ENCODE measurements at places on chromosomes 1 and 21. TPM values are rescaled to one million over a fixed set of nuclear protein-coding genes. Genes with fewer than 3 reads are reported as not detected.

DNA sequence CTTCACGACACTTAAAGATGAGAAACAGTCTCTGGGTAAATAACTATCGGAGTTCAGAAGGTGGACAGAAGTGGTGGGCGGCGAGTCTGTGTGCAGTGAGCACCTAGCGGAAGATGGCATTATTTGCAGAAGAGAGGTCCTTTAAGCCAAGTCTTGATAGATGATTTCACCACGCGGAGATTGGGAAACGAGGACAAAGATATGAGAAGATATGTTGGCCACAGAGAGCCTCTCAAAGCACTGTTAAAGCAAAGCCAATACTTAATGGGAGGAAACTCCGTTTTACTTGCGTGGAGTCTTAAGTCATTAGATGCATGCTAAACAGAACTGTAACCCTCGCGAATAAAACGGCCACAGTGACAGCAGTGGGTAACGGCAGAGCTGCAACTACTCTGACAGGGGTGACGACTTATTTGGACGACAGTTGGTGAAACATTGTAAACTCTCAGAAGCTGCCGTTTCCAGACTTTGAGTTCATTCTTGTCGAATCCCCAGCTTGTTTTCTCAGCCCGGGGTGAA lies 577 bp upstream of the CEP350 start:
- DNase-seq = peak; percentile 87

DNA sequence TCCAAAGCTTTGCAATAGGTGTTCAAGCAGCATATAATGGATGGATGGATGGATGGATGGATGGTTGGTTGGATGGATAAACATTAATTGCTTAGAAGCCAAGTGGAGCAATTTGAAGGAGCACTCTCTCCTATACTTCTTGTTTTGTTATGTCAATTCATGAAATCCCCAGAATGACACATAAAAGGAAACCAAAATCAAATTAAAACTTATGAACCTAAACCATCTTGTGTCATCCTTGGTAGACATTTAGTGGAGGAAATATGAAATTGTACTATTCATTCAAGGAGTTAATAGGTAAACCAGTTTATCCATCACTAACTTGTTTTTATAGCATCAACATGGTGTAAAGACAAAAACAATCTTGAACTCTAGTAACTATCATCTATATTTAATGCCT lies 122.5 kb downstream of the NR5A2 start:
- no peak for DNase-seq

The PDPN gene
- total RNA-seq = 28.9 TPM

GRCh38 chr21:41095983-41096382 lies 72.0 kb upstream of the BACE2 start:
- DNase-seq = no peak

DNA sequence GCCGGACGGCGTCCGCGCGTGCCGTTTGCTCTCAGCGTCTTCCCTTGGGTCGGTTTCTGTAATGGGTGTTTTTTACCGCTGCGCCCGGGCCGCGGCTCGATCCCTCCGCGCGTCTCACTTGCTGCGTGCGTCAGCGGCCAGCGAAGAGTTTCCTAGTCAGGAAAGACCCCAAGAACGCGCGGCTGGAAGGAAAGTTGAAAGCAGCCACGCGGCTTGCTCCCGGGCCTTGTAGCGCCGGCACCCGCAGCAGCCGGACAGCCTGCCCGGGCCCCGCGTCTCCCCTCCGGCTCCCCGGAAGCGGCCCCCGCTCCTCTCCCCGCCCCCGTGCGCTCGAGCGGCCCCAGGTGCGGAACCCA lies 159.8 kb downstream of the RUNX1 start:
- no peak for DNase-seq

- peak; percentile 21 for DNase-seq
Measured at GRCh38 chr1:35725596-35725995, 6.9 kb upstream of the C1orf216 start.

The C1QA gene
- 48.2 TPM for total RNA-seq

DNA sequence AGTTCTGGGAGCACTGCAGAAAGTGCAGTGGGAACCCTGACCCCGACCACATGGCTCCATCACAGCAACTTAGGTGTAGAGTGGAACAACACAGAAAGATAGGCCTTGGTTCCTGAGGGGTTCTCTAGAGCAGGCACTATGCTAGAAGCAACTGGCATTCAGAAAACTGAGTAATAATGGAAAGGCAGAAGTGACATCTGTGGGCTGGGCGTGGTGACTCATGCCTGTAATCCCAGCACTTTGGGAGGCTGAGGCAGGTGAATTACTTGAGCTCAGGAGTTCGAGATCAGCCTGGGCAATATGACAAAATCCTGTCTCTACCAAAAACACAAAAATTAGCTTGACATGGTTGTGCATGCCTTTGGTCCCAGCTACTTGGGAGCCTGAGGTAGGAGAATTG lies 5.3 kb downstream of the MRPS15 start:
- DNase-seq = no peak

DNA sequence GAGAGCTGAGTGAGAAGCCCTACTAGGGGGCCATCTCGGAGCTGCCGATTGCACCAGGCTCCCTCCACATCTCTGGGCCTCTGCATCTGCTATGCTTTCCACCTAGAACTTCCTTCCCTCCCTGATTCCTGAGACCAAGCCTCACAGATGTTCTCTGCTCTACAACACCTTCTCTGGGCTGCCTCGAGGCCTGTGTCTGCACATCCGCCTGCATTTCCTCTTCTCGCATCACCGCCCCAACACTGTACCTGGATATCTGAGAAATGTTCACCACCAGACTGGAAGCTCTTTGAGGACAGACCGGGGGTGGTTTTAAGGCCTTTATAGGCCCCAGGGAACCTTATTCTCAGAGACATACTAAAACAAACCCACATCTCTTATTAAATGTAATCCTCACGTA lies 20.7 kb downstream of the CTNNBIP1 start:
- DNase-seq = no peak

- DNase-seq = no peak
Measured at GRCh38 chr1:228010921-228011320, 4.1 kb downstream of the WNT3A start.

- DNase-seq = peak; percentile 91
Measured at GRCh38 chr1:209844695-209845407, 17.1 kb downstream of the UTP25 start.

GRCh38 chr1:248416226-248416625 lies 13.4 kb downstream of the OR2T1 start:
- DNase-seq = no peak

The RXFP4 gene
- not detected for total RNA-seq

DNA sequence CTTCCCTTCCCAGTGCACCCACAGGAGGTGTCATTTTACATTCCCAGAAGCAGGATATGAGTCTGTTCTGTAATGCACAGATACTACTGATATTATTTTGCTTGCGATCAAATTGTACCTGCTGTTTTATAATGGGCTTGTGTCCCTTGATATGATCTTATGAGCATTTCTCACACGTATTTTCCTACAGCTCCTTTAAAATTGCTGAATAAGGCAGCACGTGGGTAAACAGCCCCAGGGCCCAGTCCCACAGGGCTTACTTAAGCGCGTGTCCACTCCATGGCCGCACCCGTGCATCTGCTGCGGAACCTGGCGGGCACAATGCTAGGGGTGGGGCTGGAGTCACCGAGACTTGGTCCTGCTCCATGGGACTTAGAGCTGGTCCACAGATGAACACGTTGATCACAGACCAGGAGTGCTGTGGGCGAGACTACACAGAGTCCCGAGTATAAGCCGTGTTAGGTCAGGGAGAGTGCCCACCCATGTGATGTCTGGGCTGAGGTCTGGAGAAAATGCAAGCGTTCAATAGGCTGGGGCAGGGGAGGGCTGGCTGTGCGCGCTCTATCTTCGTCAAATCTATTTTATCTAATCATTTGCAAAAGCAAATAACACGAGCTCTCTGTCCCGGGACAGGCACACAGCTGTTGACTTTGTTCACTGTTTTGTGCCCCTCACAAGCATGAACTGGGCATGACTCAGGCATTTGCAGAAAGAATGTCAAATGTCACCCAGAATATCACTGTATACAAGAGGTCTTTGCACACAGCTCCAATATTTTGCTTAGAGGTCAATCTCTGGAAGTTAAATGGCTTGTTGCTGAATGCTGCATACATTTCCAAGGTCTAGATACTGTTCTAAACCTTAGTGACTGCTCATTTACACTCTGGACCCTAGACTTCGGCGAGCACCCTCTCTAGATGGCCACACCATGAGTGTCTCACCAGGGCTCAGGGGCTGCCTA lies 119.3 kb downstream of the CRYAA start:
- peak; percentile 70 for DNase-seq

GRCh38 chr1:224432146-224432545 lies 2.5 kb downstream of the WDR26 start:
- DNase-seq = no peak

DNA sequence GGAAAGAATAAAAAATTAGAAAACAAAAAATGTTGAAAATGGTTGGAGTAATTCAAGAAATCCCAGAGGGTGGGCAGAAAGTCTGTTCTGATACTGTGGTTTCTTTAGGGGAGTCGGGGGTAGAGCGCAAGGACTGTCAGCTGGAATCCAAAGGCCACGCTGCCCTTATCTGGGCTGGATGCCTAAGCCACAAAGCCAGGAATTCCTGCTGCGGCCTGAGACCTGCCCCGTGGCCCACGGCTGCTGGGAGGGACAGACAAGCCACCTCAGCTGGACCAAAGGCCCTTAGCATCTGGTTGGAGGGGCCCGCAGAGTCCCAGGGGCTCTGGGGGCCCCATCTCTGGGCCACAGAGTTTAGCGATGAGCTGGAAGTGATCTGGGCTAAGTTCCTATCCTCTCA lies 60.2 kb downstream of the DMRTB1 start:
- DNase-seq = no peak

The MAP3K21 gene
- 6.1 TPM for total RNA-seq

- no peak for DNase-seq
Measured at GRCh38 chr1:215635827-215636226, 68.7 kb downstream of the KCTD3 start.

- DNase-seq = no peak
Measured at GRCh38 chr1:110151175-110151669, 928 bp downstream of the SLC6A17 start.

DNA sequence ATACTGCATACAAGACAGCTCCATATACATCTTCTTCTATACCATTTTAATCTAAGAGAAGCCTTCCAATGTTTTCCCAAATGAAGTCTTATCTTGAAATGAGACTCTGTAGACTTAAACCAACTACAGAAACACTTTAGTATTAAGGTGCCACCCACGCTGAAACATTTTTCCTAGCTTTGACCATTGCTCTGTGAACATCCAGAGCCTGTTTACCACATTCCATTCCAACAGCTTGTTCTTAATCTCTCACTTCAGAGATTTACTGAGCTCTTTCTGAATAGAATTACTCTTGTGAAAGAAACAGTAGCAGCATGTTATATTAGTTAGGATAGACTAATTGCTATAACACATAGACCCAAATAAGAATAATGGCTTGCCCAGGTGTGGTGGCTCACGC lies 19.6 kb upstream of the POGZ start:
- DNase-seq = no peak

- no peak for DNase-seq
Measured at GRCh38 chr1:234977875-234978396, 150.7 kb downstream of the TOMM20 start.

The B3GALNT2 gene
- 26.7 TPM for total RNA-seq

DNA sequence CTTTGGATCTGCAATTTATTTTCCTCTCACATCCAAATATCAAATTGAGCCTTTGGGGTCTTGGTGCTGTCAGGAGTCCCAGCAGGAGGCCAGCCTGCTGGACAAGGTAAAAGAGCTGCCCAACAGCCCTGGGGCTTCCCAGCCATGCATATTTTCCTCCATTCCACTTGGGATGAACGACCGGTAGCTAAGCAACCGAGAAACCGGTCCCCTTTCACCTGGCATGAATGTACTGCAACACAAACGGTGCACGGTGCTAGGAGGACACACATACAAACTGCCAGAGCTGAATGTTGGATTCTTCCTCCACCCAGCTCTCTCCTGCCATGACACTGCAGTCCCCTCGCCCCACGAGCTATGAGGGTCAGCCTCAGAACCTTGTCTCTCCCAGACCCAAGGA lies 42.7 kb downstream of the BCAR3 start:
- DNase-seq = peak; percentile 80

The A3GALT2 gene
- total RNA-seq = not detected

The WDR64 gene
- not detected for total RNA-seq

The PM20D1 gene
- total RNA-seq = 0.99 TPM

DNA sequence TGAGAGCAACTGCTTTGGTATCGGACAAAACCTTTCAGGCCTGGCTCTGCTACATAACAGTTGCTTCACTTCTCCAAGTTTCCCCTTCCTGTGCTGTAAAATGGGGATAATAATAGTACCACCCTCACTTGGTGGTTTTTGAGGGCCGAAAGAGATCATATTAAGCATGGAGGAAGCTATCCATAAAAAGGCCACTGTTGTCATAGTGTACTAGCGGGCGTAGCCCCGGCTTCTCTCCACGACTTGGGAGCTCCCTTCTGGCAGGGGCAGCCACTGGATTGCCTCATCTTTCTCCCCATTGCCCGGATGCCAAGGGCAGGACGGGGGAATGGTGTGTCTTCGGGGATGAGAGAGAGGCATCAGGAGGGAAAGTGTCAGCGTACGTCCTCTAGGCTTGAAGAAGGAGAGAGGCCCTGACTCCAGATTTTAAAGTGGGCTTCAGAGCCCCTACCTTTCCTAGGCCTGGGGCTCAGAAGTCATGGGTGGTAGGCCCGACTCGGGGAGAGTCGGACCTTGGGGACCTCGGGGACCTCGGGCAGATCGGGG lies 548 bp upstream of the MFSD2A start:
- no peak for DNase-seq

GRCh38 chr1:224801844-224802490 lies 127.5 kb upstream of the DNAH14 start:
- no peak for DNase-seq

The FCRLA gene
- 0.79 TPM for total RNA-seq

GRCh38 chr1:58735586-58735985 lies 35.7 kb upstream of the MYSM1 start:
- DNase-seq = no peak

The ADAMTS4 gene
- total RNA-seq = 30.4 TPM

GRCh38 chr1:181485287-181486097 lies 2.2 kb downstream of the CACNA1E start:
- peak; percentile 48 for DNase-seq

- DNase-seq = no peak
Measured at GRCh38 chr1:204513117-204513716, 3.0 kb upstream of the MDM4 start.

- no peak for DNase-seq
Measured at GRCh38 chr21:16363100-16363499, 633.3 kb downstream of the USP25 start.

DNA sequence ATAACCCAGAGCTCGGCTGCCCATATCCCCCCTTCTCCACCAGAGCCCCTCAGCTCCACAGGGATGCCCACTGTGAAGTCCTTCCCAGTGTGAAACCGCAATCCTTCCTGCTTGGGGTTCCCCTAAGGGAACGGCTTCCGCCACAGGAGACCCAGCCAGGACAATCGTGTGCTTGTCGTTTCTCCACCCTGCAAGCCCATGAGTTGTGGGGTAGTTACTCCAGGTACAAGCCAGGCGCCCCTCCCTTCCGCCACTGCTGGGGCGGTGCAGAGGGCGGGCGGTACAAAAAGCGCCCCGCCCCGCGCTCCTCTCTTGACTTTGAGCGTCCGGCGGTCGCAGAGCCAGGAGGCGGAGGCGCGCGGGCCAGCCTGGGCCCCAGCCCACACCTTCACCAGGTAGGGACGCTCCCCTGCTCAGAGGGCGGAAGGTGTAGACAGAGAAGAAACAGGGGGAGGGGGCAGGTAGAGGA lies at the start of gene TINAGL1:
Gene TINAGL1, plus strand, starts transcription at position 315 of the 469 bp plus-strand sequence. CDS start 634 bp downstream, outside the sequence.
- no peak for DNase-seq

The GJB3 gene
- not detected for total RNA-seq

GRCh38 chr1:201184307-201185122 lies 6.1 kb upstream of the IGFN1 start:
- DNase-seq = no peak
